CD4-positive, alpha-beta T cell treated with Interferon alpha-2 for 1 hour (primary cell): ENCODE measurements at places on chromosomes 4 and X.

GRCh38 chrX:39836802-39837420 is 260.8 kb downstream of the BCOR start:
- DNase-seq, result no peak

GRCh38 chr4:84917869-84918600 is 48.5 kb downstream of the WDFY3 start:
- DNase-seq, result no peak

DNA sequence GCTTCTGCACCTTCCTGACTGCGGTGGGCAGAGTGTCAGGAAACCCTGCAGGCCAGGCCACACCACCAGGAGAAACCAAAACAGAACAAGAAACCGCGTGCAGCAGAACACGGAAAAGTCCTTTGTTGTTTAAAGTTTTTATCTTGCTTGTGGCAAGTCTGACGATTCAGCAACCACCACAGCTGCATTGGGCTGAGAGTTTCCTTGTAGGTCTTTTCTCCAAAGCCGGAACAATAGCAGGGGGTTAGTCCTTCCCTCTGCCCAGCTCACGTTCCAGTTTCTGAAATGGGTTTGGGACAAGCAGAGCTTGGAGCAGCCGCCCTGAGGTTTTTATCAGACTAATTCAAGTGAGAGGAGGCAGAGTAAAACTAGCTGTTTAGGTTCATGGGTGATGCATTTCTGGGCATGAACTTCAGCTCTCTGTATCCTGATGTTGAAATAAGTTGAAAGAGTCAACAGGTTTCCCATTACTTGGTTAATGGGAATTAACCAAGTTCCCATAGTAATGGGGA is 216.9 kb downstream of the PTTG2 start:
- peak; percentile 29 for DNase-seq

DNA sequence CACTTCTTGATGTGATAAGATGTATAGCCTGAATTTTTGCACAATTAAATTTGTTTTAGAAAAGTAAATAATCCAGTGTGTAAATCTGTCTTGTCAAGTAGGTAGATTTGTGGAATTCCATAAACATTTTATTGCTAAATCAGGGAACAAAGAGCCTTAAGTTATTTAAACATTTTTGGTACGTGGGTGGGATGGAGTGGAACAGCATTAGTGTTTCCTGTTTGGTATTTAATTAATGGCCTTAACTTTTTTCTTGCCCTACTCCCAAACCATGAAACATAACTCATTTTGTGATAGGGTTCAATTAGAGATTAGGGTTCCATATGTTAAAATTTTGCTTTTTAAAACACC is 5.1 kb downstream of the NUDT9 start:
- DNase-seq, result no peak

DNA sequence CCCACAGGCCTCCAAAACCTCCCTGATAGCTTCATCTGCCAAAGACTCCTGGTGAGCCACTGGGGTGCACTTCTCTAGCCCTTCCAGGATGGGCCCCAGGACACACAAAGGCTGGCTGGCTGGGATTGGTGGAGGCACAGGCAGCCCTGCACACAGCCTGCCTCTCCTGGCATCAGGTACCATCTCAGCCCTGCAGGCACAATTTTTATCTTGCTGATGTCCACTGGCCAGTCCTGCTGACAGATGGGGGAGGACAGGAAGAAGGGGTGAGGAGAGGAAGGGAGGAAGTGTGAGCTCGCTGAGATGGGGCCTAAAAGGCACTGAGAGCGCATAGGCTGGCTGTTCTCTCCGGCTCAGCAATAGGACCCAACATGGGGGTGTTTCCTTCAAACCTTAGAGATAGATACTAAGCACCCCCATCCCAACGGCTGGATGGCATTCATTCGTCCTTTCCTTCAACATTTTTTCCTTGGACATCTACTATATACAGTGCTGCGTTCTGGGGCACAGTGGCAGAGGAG is 92.7 kb downstream of the PJA1 start:
- no peak for DNase-seq

DNA sequence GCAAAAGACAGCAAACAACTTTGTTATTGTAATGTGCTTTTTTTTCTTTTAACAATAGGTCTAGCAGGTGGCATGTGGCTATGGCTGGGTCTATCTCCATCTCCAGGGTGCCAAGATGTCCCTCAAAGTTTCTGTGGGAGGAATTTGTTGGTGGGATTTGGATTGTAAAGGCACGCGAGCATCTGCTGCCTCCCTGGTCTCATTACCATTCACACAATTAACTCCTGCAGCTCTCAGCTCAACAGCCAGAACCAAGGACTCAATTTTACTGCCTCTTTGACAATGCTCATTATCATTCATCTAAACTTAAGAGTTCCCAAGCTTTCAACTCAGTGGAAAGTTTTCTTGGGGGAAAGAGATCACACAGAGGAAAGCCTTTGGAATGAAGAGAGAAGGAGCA is 10.9 kb upstream of the PCDH18 start:
- DNase-seq, result no peak

- DNase-seq, result no peak
These were observed 251.9 kb downstream of the AFAP1 start for GRCh38 chr4:7687796-7688195.

- DNase-seq, result no peak
These were observed 103.9 kb downstream of the IQCM start for GRCh38 chr4:149711593-149712365.

DNA sequence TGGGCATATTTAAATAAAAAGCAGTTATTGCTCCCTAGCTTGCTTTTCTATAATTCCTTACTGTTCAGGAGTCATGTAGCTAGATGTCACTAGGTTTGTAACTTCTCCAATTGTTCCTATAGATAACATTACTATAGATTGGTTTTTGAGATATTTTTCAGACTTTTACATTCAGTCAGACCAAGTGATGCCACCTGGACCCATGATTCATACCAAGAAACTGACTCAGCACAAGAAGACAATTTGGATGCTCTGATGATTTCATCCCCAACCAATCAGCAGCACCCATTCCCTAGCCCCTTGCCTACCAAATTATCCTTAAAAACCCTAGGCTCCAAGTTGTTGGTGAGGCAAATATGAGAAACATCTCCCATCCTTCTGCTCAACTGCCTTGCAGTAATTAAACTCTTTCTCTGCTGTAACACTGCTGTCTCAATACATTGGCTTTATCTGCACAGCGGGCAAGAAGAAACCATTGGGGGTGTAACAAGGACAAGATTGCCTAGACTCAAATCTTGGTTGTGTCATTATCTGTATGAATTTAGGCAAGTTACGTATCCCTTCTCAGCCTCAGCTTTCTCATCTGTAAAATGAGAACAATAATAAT is 11.8 kb upstream of the NEIL3 start:
- no peak for DNase-seq

DNA sequence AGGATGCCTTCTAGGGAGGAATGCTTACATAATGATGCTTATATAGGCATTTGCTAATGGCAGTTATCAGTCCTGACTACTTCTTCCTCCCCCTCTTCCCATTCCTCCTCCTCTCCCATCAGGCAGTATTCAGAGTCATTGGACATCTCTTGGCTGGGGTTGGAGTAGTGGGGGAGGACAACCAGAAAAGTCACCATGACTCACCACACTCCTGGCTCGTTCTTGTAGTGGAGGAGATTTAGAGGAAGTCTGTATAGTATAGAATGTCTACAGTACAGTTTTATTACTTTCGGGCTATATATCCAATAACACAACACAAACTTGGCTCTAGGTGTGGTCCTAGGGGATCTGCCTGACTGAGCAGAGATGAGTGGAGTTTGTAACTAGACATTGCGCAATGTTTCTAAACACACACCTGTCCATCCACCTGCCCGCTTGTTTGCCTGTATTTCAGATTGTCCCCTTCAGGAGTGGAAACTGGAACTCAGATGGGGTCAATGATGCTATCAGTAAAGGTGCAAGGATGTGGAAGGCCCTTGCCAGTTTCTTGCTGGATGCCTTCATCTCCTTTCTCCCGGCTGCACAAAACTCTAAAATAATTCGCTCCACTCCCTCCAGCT is 27.9 kb upstream of the KIAA1210 start:
- DNase-seq, result no peak

GRCh38 chr4:43843501-43843900 is 605.1 kb downstream of the KCTD8 start:
- DNase-seq, result no peak

DNA sequence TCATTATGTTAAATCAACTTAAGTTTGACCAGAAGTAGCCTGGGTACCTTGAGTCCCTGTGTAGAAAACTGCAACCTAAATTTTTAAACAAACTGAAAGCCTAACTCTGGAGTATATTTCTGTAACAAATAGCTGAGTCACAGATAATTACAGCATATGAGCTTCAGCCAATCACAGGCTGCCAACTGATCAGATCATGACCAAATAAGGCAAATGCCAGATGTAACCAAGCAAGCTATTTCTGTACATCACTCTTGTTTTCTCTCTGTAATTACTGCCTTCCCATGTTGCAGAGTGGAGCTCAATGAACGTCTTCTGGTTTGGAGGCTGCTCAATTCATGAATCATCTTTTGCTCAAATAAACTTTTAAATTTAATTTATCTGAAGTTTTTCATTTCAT is 980.9 kb upstream of the DIAPH2 start:
- DNase-seq, result no peak

DNA sequence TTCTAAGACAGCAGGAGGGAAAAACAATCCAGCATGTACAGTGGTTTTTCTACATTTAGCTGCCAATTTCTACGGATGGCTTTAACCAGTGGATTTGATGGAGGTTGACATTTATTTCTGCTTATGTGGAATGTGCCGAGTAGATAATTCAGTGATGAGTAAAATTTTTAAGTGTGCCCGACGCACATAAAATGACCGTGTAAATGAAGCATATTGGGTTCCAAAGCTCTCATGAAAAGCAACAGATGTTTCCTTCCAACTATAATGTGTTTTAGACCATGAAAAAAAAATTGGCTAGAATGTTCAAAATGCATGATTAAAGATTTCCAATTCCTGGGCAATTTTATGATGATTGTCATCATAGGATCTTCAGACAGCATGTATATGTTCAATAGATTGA is 14.1 kb downstream of the INPP4B start:
- DNase-seq, result no peak

DNA sequence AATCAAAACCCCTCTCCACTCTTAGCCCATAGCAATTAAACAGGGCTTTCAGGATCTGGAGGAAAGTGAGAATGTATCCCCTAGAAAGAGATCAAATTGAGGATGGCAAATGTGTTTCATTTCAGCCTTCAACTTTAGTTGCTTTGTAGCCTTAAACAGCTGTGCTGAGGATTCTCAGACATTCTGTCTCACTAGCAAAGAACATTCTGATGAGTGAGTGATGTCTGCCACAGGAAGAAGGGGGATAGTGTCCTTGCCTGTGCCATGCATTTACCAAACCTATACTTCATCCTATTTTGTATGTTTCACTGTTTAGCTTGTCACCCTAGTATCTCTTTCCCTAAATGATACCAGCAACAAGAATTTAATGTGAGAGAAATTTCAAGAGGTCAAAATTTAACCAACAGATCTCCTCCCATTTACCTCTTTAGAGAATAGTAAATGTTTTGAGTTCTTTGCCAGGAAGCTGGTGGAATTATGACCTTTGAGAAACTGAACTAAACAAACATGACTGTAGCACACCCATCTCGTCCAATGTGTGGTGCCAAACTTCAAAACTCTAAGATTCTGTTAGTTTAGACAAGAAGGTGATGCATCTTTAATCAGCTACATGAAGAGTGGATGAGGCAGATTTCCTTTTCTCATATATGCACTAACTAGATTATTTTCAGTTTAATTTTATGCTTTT is 165.6 kb downstream of the PALLD start:
- no peak for DNase-seq

DNA sequence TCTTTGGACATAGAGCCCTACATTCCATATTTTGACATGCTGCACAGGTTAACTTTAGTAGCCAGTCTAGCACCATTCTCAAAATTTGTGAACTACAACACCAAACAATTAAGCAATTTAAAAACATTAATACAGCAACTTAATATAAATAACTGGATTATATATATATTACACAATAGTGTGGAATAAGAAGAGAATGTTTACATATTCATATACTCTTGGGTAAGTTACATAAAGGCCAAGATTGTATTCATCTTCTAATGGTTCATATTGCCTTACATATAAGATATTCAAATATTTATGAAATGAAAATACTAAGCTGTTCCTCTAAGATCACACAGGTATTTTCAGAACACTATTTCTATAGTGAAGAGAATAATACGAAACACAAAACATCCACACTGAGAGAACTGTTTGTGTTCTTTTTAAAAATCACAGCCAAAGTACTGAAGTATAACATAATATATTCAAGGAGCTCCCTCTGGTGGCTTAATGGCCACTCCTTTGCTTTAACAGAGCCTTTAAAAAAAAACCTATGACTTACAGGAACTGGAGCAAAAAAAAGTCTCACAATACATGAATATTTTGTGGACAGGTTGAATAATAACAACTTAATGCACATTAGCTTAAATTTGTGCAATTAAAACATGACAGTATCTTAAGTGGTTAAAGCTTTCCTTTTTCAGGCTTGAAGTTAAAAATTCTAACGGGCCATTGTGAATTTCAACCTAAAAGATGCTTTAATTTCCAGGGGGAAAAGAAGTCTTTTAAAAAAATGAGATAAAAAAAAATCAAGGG is 46.2 kb downstream of the NEK1 start:
- DNase-seq, result peak; percentile 68

- DNase-seq, result no peak
These were observed 125.9 kb upstream of the PABPC4L start for GRCh38 chr4:134327274-134328122.

DNA sequence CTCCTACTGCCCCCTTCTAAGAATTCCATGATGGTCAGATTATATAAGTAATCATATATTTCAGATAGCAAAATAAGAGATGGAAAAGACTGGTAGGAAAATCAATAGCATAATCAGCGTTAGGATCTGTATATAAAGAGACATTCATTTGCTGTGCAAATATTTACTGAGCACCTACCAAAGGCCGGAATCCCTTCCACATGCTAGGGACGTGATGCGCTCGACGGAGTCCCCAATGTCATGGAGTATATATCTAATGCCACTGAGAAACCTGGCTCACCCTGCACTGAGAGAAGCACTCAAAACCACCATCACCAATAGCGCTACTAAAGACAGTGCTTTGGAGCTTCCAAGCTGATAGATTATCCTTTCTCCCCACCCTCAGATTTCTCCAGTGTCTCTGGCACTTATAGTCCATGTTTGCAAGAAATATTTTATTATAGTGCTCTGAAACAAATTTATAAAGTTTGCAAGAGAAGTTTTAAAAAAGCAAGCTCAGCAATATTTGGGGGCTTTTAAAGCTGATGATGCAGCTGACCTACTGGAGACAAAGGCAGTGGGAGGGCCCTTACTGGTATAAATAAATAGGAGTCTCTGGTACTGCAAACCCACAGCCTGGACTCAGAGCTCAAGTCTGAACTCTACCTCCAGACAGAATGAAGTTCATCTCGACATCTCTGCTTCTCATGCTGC is at the start of gene CXCL13:
TSS of gene CXCL13 (plus strand) at position 611 of the 693 bp plus-strand sequence. CDS start at position 657, 46 bp downstream.
- no peak for DNase-seq

DNA sequence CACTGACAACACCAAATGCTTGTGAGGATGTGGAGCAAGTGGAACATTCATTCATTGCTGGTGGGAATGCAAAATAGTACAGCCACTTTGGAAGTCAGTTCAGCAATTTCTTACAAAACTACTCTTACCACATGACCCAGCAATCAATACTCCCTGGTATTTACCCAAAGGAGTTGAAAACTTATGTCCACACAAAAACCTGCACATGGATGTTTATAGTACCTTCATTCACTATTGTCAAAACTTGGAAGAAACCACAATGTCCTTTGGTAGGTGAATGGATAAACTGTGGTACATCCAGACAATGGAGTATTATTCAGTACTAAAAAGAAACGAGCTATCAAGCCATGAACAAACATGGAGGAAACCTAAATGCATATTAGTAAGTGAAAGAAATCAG is 27.5 kb downstream of the HUWE1 start:
- DNase-seq, result no peak
